ENCODE measurements at places on chromosomes 1 and 21.

- no peak for DNase-seq
These were observed 198.0 kb downstream of the GRIK1 start for GRCh38 chr21:29741761-29742160.

GRCh38 chr1:50023292-50024159 lies at the start of gene AGBL4:
Gene AGBL4 (minus strand): TSS chr1:50023954.
- DNase-seq: no peak

GRCh38 chr1:116538544-116538943 lies 32.3 kb downstream of the CD58 start:
- peak; percentile 52 for DNase-seq

DNA sequence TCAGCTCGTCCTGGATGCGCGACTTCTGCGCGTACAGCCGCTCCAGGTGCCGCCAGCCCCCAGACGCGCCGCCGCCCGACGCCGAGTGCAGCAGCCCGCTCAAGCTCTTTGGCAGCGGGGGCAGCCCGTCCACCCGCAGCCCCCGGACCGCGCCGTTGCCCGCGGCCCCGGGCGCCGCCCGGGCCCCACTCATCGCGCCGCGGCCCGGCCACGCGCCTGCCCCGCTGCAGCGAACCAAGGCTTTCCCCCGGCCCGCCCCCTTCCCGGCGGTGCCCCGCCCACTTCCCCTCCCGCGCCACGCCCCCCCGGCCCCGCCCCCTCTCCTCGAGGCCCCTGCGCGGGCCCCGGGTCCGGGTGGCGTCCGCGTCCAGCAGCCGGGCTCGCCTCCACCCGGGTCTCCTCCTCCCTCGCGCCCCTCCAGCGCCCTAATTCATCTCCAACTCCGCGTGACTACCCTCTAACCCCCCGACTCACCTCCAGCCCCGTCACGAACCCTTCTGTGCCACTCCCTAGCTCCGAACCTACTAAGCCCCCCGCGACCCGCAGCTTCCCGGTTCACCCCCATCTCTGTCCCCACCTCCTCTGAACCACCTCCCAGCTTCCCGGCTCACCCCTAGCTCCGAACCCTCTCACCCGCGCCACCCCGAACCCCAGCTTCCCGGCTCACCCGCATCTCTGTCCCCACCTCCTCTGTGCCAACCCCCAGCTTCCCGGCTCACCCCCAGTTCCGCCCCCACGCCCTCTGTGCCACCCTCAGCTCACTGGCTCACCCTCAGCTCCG lies at the start of gene FAM89A:
Gene FAM89A (minus strand): TSS at position 236 of the 781 bp plus-strand sequence. CDS start 43 bp downstream, at position 193.
- peak; percentile 85 for DNase-seq

DNA sequence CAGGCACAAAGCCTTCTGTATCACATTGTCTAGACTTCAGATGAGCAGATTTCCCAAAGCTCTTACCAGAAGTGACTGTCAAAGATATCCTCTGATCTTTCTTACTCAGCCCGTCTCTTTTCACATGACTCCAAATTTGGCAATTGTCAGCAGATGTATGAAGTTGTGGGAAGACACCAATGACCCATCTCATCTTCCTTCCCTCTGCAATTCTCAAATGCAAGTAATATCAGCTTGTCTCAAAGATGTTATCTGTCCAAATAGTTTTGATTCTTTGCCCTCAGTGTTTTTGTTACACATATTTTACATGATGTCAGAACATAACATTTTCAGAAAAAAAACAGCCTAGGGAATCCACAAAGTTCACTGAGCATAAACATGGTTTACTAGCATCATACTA lies 45.1 kb upstream of the RGS2 start:
- DNase-seq: no peak

GRCh38 chr1:67306547-67306946 lies 1.1 kb upstream of the IL12RB2 start:
- DNase-seq: no peak

DNA sequence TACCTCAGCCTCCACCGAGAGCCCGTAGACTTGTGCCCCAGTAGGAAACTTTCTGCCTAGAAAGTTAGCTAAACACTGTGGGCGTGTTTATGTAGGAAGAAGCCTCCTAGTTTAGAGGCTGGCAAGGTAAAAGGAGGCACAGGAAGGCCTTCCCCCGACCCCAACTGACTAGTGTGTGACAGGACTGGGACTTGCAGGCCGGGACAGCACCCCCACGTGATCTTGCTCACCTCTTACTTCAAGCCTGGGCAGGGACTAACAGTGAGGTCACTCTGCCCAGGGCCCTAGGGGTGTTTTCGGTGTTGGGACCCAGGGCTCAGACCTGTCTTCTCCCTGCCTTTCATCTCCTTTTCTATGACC lies 392 bp upstream of the TAGLN2 start:
- no peak for DNase-seq

DNA sequence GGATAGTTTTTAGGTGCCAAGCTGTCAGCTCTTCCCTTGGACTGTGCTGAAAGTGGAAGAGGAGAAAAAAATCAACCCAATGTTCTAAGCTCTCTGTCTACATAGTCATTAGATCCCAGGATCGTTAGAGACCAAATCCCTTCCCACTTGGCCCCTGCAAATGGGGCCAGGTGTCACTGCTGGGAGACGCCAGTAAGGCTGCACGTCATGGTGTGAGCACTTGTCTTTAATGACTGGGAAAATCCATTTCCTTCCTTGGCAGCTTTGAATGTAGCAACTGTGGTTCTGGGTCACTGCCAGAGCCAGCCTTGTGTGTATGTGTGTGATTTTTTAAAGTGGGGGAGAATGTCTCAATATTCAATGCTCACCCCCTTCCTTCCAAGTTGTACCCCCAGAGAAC lies 59.9 kb downstream of the MAN1C1 start:
- peak; percentile 50 for DNase-seq

GRCh38 chr1:214380986-214381695 lies 100.2 kb downstream of the SMYD2 start:
- DNase-seq: no peak

DNA sequence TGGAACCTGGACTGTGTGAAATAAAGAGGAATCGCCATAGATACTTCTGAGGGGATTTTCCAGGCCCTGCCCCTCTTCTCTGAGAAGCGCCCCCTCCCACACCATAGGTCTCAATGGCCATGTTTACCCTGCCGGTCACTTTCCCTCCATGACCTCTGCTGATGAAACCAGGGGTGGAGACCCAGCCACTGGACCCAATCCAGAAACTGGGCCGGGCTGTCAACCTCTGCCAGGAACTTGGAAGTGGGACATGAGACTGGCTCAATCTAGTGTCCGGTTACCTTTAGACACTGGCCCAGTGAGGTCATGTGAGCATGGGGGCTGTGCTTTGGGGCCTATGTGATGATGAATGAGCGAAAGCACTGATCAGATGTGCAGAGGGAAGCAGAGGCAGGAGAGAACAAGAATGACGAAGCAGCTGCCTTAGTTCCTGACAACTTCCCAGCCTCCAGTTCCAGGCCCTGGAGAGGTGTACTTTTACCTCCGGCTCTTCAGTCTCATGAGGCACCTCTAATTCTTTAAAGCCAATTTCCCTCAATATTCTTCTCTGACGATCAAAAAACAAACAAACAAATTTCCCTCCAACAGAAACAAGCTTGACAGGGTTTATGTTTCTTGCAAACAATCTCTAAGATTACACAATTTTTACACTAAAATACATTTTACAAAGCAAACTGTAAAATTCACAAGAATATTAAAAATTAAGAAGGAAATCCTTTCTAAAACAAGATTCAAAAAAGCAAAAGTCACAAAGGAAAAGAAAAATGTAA lies 4.9 kb downstream of the ASAP3 start:
- no peak for DNase-seq

DNA sequence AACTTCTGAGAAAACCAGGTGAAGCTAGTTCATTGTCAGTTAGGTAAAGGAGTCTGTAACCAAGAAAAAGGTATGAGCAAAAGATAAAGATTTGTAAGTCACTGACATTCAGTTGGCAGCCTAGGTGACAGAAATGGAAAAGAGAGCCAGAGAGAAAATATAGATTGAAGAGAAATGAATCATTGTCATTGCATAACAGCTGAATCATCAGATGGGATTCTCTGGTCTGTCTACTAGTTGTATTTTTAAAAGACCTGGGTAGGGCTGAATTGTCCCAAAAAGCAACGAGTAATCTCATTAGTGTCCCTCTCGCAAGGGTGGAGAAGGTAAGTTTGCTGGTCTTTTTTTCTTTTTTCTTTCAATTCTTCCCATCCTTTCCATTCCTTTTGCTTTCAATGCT lies 36.6 kb downstream of the PTGS2 start:
- no peak for DNase-seq

DNA sequence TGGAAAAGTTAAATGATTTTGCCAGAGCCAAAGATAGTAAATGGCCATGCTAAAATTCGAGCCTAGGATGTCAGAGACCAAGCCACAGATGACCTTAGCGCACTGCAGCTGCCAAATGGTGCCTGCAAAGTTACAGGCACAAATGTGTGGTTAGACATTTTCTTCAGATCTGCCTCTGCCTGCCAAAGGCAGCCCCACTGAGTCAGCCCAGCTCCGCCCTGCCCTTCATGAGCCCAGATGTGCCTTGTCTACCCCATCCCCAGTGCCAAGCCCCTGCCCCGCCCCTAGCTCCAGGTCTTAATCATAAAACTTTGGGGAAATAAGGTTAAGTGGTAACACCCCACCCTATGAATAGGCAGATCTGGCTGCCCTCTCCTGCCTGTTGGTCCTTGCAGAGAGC lies 105.9 kb downstream of the DTL start:
- DNase-seq: no peak

DNA sequence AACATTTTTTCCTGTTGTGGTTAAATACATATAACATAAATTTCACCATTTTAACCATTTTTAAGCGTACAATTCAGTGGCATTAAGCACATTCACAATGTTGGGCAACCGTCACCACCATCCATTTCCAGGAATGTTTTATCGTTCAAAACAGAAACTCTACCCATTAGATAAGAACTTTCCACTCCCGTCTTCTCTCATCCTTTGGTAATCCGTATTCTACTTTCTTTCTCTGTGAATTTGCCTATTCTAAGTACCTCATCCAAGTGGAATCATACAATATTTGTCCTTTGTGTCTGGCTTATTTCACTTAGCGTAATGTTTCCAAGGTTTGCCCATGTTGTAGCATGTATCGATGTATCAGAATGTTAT lies 336.0 kb downstream of the RRAGC start:
- no peak for DNase-seq

DNA sequence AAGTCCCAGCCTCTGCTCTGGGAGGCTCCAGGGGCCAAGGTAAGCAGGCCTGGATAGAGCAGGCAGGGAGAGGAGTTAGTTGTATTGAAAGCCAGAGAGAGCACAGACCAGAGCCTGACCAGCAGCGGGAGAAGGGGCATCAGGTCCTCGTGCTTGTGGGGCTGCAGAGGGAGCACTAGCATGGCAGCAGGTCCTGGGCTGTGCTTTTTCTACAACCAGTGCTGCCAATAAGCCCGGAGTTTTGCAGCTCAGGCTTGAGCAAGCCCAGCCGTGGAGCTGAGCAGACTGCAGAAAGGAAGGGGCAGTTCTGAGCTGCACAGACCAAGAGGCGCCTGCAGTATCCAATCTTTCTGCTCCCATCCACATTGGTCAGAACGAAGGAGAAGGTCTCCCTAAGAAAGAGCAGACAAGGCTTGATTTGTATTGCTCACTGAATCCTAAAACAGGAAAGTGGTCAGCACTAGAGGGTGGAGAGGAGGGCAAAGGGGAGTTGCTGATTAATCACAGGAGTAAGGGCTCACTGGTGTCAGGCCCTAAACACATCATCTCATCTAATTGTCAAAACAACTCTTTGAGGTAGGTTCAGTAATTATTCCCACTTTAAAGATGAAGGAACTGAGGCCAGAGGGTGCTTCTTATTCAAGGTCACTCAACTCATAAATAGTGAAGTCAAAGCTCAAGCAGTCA lies 2.7 kb downstream of the DENND2D start:
- DNase-seq: peak; percentile 84

- no peak for DNase-seq
These were observed 48.4 kb upstream of the IGSF5 start for GRCh38 chr21:39696618-39697017.

DNA sequence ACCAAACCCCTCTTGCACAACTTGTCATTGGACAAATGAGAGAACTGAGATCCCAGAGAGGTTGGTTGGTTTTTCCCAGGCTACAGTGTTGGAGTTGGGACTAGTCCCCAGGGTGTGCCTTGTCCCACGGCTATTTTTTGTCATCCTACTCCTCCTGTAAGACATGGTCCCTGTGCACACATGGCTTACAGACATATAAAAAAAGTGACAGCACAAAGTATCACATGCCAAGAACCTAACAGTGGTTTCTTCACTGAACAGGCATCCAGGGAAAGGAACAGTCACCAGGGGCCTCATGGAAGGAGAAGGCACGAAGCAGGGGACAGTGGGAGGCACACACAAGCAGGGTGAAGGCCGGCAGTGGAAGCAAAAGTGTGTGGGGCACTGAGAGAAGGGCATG lies 36.5 kb downstream of the SERBP1 start:
- DNase-seq: no peak

GRCh38 chr1:241557031-241557430 lies 24.9 kb downstream of the KMO start:
- DNase-seq: no peak

DNA sequence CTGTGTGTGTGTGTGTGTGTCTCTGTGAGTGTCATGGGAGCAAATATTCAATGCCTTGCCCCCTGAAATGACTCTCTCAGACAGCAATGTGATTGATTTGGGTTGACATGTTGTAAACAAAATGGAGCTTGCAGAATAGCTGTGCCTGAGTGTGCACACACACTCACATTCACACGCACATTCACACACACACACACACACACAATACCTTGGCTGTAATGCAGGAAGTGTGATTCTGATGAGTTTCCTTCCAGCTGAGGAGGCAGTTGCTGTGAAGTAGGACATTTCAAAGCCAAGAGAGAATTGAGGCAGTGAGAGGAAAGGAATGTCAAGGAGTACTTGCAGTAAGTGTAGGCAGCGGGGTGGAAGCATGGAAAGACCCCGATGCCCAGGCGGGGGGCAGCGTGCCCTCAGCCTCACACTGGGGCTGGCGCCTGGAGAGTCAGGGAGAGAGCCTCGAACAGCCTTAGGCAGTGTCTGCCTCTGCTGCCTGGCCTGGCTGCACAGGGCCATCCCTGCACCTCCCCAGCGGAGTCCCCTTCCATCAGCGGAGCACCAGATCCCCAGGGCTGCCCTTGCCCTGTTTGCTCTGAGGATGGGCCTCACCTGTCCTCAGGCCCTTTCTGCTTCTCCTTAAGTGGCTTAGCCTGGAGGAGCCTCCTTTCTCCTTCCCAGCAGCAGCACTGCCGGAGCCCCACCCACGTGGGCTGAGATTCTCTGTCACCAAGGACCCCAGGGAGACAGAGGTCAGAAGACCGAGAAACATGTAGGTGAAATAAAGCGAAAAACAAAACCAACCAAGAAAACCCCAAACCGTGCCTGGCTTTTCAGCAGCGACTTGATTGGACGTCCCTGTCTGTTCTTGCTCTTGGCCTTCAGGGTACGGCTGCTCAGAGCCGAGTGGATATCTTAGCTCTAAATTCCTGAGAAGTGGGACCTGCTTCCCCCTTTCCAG lies 9.2 kb downstream of the VASH2 start:
- no peak for DNase-seq

- no peak for DNase-seq
These were observed 4.8 kb upstream of the TFF3 start for GRCh38 chr21:42319851-42320572.

DNA sequence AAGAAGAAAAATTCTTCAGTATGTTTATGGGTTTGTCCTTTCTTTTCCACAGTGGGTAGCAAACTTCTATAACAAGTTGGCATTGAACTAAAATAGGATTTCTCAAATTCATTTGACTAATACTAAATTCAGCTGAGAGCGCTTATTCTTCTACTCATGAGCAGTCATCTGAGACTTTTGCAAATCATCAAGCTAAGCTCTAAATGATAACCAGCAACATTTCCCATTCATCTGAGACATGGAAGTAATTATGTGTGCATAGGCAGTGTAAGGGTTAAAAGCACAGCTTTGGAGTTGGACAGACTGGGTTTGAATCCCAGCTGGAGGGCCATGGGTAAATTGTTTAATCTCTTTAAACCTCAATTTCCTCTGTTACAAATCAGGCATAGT lies 18.3 kb upstream of the CNR2 start:
- DNase-seq: no peak

Measured in CD4-positive, alpha-beta T cell treated with Interleukin-6 for 4 hours (primary cell).